ENCODE measurements at places on chromosomes 7 and 10.

DNA sequence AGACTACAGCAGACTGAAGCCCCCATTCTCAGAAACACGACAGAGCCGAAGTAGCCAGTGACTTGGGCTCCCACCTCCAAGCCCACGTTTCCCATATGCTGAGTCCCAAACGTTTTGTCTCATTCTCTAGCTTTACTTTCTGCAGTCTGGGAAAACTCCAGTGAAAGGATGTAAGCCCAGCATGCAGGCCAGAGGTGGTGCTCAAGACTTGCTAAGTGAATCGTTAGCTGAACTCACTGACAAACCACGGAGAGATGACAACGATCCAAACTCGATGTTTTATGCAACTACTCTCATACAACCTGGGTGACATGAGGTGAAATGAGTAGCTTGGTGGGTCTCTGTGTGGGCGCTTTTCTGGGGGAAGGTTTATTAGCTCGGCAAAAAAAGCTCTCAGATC, 731.8 kb downstream of the SUGCT start:
- no peak for DNase-seq

DNA sequence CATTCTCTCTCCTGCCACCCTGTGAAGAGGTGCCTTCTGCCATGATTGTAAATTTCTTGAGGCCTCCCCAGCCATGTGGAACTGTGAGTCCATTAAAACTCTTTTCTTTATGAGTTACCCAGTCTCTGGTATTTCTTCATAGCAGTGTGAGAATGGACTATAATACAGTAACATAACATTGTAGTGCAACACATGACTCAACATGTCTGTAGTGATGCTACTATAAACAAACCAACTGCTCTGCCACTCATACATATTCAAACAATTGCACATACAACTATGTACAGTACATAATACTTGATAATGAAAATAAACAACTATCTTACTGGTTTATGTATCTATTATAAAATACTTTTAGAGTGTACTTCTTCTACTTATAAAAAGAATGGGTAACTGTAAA, 7.1 kb downstream of the ATOH7 start:
- DNase-seq = no peak

GRCh38 chr7:24042028-24042427, 242.0 kb upstream of the NPY start:
- no peak for DNase-seq

- no peak for DNase-seq
Observed at GRCh38 chr10:5450605-5451384, 38.4 kb downstream of the NET1 start.

GRCh38 chr10:30793093-30793492, 163.5 kb upstream of the LYZL2 start:
- no peak for DNase-seq

DNA sequence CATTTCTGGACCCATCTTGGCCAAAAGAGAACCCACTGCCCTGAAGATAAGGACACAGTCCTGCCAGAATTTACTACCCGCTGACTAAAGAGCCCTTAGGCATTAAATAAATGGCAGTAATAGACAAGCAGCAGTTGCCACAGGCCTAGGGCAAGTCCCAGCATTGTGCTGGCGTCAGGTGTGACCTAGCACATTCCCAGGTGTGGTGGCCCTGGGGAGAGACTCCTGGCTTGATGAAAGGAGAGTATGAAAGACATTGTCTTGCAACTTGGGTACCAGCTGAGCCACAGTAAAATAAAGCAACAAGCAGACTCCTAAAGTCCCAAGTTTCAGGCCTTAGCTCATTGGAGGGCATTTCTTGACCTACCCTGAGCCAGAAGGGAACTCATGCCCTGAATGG, 715.7 kb upstream of the SORCS1 start:
- no peak for DNase-seq

DNA sequence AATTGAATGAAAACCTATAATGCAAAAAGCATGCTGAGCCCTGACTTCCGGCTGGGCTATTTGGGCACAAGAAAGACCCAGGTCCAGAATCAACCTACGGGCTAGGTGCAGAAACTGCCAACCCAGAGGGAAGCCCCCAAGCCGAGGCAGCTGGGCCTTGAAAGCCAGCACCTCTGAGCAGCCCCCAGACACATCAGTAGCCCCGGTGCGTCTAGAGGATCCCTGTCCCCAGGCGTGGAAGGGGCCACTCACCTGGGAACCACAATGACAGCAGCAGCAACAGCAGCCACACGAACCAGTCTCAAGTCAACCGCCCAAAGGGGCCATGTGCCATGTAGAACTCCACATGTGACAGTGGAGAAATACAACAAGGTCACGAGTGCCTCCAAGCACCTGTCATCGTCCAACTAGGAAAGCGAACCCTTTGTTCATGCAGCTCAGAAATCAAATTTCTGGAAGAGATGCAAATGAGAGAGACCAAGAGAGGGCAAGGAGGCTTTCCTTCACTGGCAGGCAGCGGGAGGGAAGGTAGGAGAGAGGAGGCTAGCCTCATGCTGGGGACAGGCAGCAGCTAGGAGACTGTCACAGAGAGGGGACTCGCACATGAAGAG, 57.5 kb upstream of the CHST15 start:
- no peak for DNase-seq

DNA sequence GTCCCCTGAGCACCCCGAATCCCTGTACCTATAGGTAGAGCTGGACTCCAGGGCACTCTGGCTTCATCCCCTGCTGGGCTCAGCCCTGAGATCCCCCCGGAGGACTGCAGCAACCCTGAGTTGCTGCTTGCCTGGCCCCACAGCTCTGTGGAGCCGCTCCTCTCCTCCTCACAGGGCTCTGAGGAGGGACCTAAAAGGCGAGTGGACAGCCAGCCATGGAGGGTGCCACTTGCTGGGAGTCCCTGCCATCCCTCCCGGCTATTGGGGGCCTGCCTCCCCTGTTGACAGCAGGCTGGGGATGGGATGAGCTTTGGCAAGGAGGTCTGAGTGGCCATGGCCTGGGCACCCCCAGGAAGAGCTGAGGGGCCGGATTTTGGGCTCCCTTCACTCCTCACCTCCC, 28.0 kb upstream of the RASGEF1A start:
- no peak for DNase-seq

DNA sequence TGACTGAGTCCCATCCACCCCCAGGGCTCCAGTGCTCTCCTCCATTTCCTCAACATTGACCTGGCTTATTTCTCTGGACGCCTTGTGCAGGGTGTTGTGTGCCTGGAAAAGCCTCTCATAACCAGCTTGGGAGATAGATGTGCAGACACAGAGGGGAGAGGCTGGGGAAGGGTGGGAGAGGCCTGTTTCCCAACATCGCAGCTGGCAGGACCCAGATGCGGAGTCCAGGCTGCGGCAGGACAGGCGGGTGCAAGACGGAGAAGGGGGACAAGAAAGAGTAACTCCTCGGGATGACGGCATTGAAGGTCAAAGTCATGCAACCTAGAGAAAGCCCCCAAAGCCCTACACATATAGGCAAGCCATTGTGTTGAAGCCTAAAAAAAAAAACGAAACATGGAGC, 54.1 kb upstream of the ANTXRL start:
- no peak for DNase-seq

- no peak for DNase-seq
Observed at GRCh38 chr7:73341877-73342276, 13.9 kb downstream of the FKBP6 start.

DNA sequence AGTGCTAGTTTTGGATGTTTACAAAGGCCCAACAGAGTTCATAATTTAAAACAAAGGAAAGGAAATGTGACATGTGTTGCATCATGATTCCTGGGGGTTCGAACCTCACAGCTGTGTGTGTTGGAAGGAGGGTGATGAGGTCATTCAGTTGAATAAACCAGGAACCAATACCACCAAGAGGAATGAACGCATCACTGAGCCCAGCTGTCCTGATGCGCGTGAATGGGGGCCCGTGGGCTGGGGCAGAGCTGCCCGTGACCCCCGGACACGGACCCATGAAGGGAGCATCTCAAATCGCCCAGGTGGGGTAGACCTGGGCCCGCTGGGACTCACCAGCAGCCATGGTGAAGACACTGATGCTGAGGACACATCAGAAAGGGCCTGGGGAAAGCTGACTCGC, 33.0 kb downstream of the BRI3 start:
- DNase-seq = no peak

GRCh38 chr10:128300290-128300824, 174.1 kb upstream of the MKI67 start:
- DNase-seq = no peak

- peak; percentile 30 for DNase-seq
Observed at GRCh38 chr7:129343099-129343700, 91.0 kb upstream of the STRIP2 start.

DNA sequence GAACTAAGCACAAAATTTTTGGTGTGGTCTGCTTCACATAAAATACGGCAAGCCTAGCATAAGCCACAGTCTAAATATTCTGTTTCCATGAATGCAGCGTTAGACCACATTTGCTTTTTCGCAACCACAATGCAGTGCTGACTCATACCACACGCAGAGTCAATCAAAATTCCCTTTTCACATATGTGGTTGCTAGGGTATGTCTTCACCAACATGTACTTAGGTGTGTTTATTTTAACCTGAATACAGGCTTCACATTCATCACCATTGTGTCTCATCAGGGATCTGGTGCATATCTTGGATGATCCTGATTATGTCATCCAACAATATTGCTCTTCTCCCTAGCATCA, 90.8 kb downstream of the CHN2 start:
- no peak for DNase-seq

- DNase-seq = no peak
Observed at GRCh38 chr10:118956802-118957442, 72.6 kb upstream of the NANOS1 start.

- DNase-seq = peak; percentile 80
Observed at GRCh38 chr10:124992462-124993344, 50.8 kb downstream of the ZRANB1 start.

DNA sequence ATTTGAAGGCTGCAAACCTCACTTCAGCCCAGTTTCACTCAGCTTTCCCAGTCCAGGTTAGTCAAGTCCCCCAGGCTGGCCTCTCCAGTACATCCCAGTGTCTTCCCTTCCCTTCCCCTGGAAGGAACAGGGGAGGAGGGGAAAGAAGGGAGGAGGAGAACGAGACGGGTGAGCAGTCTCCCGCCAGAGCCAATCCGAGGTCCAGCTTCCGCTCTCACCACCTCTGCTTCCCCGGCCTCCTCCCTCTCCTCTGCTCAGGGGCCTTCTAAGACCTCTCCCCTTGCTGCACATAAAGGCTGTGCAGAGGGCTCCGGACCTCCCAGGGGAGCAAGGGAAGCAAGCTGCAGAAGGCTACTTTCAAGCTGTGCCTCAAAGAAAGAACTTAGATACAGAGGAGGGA, 4.1 kb downstream of the ATG9B start:
- no peak for DNase-seq

- no peak for DNase-seq
Observed at GRCh38 chr10:84214046-84214572, 11.2 kb downstream of the LRIT2 start.

DNA sequence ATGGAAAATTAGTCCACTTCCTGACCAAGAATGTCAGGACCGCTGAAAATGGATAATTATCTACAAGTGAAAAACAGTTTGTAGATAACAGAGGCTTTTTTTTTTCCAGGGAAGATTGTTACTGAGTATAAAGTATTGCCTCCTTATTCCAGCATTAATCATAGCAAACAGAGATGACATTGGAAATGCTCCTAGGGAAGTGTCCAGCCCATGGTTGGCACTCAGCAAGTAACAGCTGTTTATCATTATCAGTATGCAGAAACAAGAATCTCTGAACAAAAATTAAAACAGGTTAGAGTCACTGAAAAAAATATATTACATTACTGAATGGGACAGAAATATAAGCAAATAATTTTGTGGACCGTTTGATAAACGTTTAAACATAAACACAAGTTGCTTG, 14.6 kb downstream of the FGL2 start:
- DNase-seq = no peak

DNA sequence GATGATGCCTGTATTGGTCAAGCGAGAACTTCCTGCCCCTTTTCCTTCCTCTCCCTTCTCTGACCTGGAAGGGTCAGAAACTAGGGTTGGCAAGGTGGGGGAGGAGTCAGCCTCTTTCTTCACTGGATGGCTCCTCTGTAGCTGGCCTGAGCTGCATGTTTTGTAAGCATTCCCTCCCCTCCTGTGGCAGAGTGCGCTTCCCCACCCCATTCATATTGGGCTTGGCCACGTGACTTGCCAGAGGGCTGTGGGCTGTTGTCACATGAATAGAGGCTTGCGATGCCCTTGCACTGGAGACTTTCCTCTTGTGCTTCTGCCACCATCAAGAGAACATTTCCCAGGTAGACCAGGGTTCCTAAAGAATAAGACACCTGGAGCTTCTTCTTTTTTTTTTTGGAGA, 111.3 kb upstream of the PODXL start:
- no peak for DNase-seq

DNA sequence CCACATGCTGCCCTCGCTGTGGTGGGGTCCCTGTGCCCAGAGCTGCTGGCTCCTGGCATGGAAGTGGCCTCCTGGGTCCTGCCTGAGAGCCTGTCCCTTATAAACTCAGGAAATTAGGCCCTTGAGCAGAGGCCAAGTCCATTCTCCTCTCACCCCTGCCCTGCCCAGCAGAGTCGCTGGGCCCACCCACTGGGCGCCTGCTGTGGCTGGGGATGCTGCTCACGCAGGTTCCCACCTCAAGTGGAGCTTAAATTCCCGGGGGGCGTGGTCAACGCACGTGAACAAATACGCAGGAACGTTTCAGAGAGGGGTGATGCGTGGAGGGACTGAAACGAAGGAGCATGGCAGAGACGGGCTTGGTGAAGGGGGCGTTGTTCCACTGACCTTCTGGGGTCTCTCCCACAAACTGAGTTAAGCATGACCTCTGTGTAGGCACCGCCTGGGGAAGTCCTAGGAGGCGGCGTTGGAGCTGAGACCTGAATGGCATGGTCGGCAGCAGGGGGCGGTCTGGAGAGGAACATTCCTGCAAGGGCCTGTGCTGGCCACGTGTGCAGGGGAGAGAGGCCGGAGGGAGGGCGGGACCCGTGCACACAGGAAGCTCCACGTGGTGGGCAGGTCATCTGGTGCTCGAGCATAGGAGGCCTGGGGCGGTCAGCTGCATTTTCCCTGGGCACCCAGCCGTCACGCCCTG, 27.9 kb downstream of the FAM20C start:
- peak; percentile 19 for DNase-seq

DNA sequence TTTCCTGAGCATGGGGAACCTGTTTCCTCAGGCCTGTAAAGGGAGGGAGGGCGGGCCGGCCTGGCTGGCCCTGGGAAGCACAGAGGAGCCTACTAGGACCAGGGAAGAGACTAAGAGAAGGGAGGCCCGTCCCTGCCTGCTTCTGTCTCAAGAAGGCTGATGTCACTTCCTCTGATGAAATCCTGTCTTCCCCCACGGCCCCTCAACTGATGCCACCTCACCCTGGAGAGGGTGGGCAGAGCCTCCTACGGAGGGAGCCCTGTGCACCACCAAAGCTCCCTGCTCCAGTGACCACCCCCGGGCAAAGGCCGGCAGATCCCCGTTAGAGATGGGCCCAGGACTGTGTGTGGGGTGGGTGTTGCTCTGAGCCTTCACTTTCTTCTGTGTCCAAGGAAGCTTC, 1.0 kb upstream of the PILRA start:
- DNase-seq = no peak

GRCh38 chr7:143188994-143189393, 5.8 kb downstream of the TAS2R39 start:
- DNase-seq = no peak

Measured in HAP-1 (cell line).